HS-27A (cell line): ENCODE measurements at places on chromosomes 16 and 17.
A peak's percentile ranks its signal among the peaks of the same experiment; 100 is the strongest.

DNA sequence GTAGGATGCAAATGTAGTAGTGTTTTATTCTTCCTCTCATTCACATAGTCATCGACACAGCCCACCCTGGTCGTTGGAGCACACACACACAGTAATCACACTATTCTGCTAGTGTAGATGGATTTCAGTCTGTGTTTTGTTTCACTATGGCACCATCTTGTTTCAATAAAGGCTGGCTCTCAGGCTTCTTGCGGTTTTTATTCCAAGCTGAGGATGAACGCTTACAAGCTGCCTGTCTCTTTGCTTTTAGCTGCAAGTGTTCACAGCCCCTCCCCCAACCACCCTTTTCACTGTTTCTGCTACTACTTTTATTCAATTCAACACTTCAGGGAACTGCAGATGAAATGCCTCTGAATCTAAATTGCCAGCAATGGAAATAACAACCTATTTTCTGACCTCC lies 140.9 kb upstream of the PMFBP1 start:
- no peak for DNase-seq

- no peak for DNase-seq
Observed at GRCh38 chr16:83198977-83199376, 572.2 kb downstream of the CDH13 start.

- no peak for DNase-seq
Observed at GRCh38 chr16:66516509-66516807, 33.5 kb downstream of the TK2 start.

DNA sequence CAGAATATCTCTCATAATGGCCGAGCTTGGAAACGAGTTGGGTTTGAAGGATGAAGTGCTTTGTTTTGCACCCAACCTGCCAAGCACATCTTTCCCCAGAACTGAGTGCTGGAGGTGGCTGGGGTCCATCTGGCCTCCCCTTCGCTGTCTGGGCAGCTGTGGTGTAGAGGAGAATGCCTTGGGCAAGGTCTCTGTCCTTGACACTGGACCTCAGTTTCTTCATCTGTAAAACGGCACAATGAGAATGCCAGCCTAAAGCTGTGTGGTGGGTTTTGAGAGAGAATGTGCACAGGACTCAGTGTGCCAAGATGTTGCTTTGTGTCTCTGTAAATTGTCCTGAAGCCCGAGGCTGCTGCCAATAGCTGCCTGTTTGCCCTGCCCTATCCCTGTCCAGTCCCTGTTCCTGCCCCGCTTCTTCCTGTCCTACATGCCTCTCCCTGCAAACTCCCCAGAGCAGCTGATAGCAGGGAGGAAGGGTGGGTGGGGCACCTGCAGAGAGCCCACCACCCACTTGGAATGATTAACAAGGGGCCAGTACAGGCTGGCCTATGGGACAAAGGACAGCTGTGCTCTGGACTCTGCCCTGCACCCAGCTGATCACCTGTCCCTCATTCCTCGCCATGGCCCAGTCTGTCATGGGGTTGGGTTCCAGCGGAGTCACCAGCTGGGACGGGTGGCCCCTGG lies 15.3 kb downstream of the LASP1 start:
- DNase-seq, result no peak

GRCh38 chr17:29933379-29933778 lies 3.4 kb upstream of the SSH2 start:
- no peak for DNase-seq

DNA sequence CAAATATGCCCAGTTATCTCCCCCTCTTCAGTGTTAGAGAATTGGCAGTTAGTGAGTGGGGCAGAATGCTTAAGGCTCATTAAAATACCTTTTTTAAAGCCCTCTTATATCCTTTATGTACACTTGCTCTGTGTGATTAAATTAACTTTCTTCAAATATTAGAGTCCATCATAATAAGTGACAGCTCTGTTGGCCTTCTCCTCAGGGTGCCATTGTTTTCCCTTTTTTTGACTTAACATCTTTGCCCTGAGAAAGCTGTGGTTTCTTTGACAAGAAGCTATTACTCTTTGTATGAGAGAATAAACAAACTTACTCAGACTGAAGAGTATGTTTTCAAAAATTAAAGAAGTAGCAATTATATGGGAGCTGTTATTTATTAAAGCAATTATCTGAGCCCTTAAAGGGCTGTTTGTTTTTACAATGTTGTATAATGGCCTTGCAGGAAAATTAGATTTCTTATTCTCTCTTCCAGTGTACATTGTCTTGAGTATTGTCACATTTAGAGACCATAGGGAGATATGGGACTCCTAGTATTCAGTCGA lies 13.4 kb downstream of the RBBP6 start:
- DNase-seq, result no peak

DNA sequence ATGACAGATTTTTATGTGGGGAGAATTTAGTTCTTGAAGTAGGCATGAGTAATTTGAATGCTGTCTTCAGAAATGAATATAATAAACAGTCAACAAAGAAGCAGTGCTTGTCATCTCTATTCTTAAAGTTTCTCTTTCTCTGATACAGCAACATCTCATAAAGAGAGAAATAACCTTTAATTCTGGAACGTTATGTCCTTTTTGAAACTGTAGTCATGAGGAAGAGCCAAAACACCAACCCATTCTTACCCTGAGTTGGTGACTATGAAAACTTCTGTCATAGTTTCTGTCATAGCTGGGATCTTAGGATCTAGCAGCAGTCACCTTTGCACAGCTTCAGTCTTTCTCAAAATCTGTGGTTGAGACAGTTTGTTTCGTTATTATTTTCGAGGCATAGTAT lies 15.3 kb upstream of the RASL10B start:
- no peak for DNase-seq

DNA sequence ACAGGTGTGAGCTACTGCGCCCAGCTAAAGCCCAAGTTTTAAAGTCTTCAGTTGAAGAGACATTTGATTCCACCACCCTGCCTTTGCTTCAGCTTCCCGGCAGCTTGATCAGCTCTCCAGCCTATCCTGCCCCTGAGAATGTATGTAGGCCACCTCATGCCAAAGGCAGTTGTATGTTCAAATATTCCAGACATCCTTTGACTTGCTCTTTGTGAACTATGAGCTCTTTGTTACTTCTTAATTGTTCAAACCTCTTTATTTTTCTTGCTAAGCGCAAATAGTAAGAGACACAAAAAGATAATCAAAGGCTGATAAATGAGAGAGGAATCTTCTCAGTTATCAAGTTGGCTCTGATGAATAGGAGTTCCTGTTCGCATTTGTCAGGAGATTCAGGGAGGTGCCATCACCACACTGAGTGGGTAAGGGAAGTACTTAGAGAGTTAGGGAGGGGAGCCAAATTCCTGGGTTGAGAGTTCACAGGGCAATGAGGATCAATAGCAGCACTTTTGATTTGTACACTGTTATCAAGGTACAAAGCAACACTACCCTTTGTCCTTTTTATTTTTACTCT lies 32.0 kb upstream of the SUPT4H1 start:
- DNase-seq, result no peak

GRCh38 chr16:87266846-87267245 lies 50.3 kb downstream of the C16orf95 start:
- no peak for DNase-seq

DNA sequence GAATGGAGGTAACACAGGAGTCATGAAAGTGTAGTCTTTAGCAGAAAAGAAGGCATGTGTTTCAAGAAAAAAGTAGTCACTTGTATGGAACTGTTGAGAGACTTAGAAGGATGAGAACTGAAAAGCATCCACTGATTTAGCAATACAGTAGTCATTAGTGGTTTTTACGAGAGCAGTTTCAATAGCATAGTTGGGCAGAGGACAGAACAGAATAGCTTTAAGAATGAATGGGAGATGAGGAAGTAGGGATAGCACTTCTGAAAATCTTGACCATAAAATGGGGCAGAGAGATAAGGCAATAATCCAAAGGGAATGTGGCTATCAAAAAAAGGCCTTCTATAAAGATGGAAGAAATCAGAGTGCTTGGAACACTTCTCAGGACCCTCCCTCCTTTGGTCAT lies 64.8 kb upstream of the C17orf78 start:
- no peak for DNase-seq

DNA sequence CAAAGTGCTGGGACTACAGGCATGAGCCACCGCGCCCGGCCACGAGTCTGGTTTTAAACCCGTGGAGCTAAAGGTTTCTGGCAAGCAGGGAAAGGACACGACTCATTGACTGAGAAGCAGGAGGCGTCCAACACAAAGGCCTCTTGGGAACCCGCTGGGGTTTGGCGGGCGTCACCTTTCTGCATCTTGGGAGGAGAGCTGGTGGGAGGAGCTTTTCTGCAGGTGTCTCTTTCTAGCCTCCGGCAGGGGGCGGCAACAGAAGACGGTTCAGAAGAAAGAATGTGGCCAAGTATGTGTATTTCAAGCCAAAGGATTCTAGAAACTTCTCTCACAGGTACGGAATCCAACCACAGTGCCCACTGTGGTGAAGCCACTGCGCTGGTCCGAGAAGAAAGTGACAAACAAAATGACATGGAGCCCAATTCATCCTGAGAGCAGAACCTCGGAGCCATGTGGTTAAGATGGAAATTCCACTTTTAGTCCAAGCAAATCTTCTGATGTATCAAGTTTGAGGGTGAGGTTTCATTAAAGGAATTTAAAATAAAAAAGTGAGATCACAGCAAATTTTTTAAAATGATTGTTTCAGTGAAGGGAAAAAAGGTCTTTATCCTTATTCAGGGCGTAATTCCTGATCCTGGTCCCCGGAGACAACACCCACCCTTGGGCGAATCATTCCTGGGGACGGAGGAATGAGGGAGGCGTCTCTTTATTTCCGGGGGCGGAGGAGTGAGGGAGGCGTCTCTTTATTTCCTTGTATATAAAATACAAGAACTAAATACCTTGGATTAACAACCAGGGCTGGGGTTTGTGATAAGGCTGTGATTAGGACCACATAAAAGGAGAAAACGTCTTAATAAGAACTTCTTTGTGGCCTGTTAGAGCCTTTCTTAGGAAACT lies 97.6 kb downstream of the MRM3 start:
- peak; percentile 19 for DNase-seq

GRCh38 chr16:56428091-56428490 lies 2.7 kb upstream of the AMFR start:
- no peak for DNase-seq

DNA sequence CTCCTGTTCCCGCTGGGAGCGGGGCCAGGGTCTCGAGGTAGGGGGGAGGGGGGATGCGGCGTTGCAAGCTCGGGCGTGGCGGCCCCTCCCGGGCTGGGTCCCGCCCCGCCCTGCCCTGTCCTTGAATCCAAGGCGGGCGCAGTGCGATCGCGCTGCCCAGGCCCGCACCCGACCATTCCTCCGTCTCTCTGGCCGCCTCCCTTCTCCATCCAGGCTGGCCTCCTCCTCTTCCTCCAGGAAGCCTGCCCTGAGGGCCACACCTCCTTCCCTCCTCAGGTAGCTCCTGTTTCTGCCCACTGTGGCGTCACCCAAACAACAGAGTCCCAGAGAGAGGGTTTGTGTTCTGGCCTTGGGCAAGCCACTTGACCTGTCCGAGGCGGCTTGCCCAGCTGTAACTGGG lies 43.0 kb upstream of the TAC4 start:
- DNase-seq, result no peak

- no peak for DNase-seq
Observed at GRCh38 chr16:52528393-52529065, 18.4 kb downstream of the TOX3 start.

DNA sequence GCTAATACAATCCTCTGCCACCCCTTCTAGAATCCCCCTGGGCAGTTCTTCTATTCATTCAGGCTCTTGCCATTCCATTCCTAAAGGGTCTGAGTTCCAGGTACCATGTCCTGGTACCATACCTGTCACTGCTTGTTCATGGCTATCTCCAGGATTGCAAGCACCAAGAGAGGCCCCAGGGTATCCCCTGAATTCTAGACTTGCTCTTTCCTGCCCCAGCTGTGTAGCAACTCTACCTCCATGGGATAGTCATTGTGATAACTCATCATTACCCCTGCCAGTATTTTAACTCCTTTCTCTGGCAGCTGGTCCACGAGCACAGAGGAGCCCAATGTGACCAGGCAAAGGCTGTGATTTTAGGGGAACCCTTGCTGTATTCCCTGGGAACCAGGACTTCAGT lies 143.7 kb upstream of the CDH5 start:
- DNase-seq, result no peak

GRCh38 chr16:88331989-88332920 lies 50.5 kb upstream of the ZNF469 start:
- peak; percentile 97 for DNase-seq

- no peak for DNase-seq
Observed at GRCh38 chr16:76910931-76911330, 280.1 kb upstream of the MON1B start.

GRCh38 chr17:2885733-2886132 lies 89.5 kb downstream of the RAP1GAP2 start:
- DNase-seq, result no peak

DNA sequence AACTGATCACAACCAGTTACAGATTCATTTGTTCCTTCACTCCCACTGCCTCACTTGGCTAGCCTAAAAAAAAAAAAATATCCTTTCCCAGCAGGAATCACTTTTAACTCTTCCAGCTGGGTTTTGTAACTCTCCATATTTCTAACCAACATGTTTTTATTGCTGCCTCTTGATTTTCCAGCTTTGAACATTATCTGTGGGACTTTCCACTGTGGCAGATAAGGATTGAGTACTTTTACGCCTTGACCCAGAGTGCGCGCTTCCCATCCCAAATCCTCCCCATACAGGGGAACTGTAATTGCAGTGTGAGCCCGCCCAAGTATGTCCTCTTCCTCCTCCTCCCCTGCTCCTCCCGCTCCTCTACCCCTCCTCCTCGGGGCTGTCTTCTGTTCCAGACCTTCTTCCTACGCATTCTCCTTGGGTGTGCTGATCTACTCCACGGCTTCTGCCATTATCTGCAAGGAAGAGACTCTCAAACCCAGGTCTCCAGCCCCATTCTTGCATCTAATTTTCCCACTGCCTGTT lies 43.4 kb downstream of the CYB5D2 start:
- no peak for DNase-seq

- no peak for DNase-seq
Observed at GRCh38 chr17:59496178-59496577, 69.2 kb upstream of the DHX40 start.

DNA sequence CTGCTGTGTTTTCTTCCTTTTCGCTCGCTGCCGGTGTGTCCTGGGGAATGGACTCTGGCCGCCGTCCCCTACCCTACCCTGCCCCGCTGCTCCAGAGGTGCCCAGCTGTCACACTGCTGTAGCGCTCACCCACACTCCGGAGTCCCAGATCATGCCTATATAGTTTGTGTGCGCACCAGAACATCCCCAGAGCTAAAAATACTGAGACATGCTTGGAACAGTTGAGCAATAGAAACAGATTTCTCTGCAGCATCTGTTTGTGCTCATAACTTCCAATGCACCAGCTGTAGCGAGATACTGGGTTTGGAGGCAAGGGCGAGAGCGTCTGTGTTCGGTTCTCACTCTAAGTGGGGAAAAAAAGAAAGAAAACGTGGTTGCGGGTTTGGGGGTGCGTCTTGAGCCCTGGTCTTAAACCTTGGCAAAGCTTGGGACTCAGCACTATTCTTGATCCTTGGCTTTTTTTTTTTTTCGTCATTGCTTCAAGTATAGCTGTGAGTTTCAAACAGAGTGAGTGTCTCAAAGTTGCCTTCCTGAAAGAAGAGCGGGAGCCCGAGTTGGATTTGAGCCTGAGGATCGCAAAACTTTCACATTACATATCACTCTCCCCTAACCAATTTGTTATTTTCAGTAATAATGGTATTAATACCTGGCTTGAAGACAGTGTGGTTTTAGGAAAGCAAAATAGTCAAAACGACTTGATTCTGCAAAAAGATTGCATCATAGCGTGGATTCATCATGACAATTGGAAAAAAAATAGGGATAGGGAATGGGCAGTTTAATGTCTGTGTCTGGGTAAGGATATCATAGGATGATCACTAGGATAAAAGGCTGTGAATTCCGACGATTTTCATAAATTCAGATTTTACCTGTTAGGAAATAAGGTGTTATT lies 621 bp downstream of the KCNJ2 start:
- no peak for DNase-seq
